ENCODE measurements at places on chromosomes 6 and 20. TPM values are rescaled to one million over a fixed set of nuclear protein-coding genes. Genes with fewer than 3 reads are reported as not detected.

LY86 gene
- total RNA-seq, result 20.2 TPM

BPIFB2 gene
- 0.21 TPM for total RNA-seq

CST1 gene
- total RNA-seq, result not detected

RPL7L1 gene
- 64.5 TPM for total RNA-seq

ADTRP gene
- 42.5 TPM for total RNA-seq

CMTR1 gene
- total RNA-seq, result 42.9 TPM

TFAP2D gene
- not detected for total RNA-seq

CCN5 gene
- total RNA-seq, result 42.3 TPM

VARS1 gene
- total RNA-seq, result 44.1 TPM

MOXD1 gene
- total RNA-seq, result 13.4 TPM

JPH2 gene
- 4.6 TPM for total RNA-seq

DNA sequence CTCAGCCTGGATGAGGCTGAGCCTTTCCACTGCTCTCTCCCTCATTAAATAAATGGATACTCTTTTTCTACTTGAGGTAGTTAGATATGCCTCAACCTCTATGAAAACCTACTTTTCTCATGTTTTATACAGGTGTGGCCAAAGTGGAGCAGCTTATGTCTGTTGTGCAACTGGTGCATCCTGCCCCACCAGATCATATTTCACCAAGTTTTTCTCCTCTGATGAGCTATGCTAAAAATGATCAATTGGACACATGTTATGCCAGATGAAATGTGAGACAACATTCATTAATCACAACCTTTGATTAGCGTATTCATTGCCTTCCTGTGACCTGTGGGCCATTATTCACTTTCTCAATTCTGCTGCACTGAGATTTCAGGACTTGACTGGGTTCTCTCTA, 106.9 kb upstream of the NEDD9 start:
- no peaks in the 10 kb centered on the region for H3K27me3 ChIP-seq
- no peak overlapping the region for H3K27ac ChIP-seq
- no peaks in the 10 kb centered on the region for H3K4me1 ChIP-seq
- H3K4me3 ChIP-seq, result no peak overlapping the region

DNA sequence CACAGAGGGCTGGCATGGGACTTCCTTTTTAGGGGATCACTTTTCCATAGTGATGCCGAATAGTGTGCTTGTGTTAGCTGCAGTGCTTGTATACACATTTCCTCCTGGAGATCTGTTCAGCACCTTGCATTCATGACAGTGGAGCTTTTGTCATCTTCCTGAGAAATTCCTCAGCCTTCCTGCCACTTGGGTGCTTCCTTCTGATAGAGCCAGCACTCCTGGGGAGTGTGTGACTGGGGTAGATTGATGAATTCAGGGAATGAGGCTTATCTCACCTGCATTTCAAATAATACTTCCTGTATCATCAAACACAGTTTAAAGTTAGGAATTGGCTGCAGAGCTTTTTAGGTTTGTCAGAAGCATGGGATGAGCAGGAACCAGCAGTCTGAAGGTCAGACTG, 48.8 kb upstream of the SCGN start:
- no peaks in the 10 kb centered on the region for H3K27me3 ChIP-seq
- no peak overlapping the region for H3K4me3 ChIP-seq
- H3K36me3 ChIP-seq, result peaks cover 15% of the 10 kb centered on the region
- no peak for DNase-seq
- no peak overlapping the region for H3K27ac ChIP-seq

DNA sequence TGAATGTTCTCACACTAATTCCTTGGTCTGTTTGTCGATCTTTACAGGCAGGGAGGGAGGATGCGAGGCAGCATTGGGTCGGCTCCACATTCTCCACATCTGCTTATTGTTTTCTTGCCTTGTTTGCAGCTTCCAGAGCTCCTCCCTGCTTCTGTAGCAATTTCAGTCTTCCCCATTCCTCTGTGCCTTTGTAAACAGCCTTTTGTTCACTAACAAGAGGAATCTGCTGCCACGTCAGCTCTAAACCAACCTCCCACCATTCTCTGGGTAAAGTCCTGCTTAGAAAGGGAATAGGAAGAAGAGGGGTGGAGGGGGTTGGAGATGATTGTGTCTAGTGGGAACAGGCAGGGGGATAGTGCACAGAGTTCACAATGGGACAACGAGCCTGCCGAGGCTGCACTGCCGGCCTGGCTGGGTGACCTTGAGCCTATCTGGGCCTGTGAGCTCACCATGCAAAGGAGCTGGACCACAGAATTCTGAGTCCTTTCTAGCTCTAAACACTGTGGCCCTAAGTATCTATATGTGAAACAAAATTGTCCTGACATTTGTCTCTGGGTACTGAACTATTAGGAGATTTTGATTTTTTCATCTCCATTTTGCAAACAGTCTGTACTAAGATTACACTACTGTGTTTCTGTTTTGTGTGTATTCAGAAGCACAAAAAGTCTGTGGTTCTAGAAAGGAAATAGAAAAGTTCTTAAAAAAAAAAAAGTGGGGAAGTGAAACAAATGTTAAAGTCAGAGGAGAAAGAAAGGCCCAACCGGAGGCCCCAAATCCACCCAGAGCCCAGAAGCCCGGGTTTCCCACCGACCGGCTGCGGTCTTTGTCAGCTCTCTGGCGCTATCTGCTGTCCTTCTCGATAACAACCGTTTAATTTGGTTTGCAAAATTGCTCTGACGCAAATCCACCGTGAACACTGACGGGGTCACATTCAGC, 1.4 kb upstream of the PRND start:
- DNase-seq, result peak; percentile 82
- H3K36me3 ChIP-seq, result no peaks in the 10 kb centered on the region
- peak overlapping the region; percentile 75 for H3K27ac ChIP-seq
- no peak overlapping the region for H3K4me3 ChIP-seq

GRCh38 chr6:7258231-7258763, 54.7 kb downstream of the SSR1 start:
- H3K4me1 ChIP-seq, result peaks cover 38% of the 10 kb centered on the region
- no peaks in the 10 kb centered on the region for H3K36me3 ChIP-seq
- DNase-seq, result no peak
- no peaks in the 10 kb centered on the region for H3K27me3 ChIP-seq
- no peak overlapping the region for H3K4me3 ChIP-seq
- no peak overlapping the region for H3K27ac ChIP-seq

DNA sequence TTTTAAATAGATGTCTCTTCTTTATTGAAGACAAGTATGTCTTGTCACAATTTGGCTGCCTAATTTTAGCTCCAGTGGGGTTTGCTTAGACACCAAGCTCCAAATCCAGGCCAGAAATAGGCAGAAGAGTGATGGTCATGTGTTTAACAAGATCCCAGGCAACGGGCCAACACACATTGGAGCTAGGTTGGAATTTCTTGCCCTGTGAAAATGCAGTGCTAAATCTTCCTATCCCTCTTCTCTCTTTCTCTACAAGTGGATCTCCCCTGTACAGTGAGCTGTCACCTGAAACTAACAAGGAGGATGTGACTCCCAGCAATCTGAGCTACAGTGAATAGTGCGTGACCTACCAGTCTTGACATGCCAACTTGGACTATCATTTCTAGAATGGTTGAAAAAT, 65.3 kb upstream of the VGLL2 start:
- no peak overlapping the region for H3K4me3 ChIP-seq
- no peak for DNase-seq
- H3K27me3 ChIP-seq, result no peaks in the 10 kb centered on the region
- H3K36me3 ChIP-seq, result no peaks in the 10 kb centered on the region

- H3K4me3 ChIP-seq, result no peak overlapping the region
- peaks cover 60% of the 10 kb centered on the region for H3K4me1 ChIP-seq
- peaks cover 4% of the 10 kb centered on the region for H3K36me3 ChIP-seq
- H3K27ac ChIP-seq, result no peak overlapping the region
Measured at GRCh38 chr6:2966347-2966746, 5.0 kb downstream of the SERPINB6 start.

DNA sequence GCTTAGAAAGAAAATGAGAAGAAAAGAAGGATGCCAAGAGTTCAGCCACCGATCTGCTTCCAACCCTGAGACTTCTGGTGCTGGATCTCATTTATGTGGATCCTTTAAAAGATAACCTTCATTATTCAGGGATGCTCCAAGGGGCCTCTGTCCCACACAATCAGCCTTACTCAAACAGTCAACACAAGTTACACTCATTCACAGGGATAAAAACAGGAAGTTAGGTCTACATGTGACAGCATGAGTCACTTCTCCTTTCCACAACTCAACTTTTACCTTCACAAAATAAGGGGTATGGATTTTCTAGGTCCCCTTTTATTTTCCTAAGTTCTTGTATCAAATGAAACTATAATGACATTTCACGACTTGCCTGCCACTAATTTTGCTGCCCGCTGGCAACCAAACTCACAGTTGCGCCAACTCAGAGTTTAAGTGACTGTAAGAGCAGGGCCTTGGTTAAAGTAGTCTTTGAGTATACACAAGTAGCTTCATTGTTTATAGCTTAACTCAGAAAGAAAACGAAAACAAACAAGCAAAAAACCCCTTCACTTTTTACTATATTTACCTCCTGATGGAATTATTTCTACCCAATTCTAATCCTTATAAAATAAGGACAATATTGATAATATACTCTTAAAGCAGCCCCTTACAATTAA, 278.8 kb upstream of the RUNX2 start:
- DNase-seq, result no peak
- H3K4me1 ChIP-seq, result no peaks in the 10 kb centered on the region
- H3K4me3 ChIP-seq, result no peak overlapping the region
- no peak overlapping the region for H3K27ac ChIP-seq

DNA sequence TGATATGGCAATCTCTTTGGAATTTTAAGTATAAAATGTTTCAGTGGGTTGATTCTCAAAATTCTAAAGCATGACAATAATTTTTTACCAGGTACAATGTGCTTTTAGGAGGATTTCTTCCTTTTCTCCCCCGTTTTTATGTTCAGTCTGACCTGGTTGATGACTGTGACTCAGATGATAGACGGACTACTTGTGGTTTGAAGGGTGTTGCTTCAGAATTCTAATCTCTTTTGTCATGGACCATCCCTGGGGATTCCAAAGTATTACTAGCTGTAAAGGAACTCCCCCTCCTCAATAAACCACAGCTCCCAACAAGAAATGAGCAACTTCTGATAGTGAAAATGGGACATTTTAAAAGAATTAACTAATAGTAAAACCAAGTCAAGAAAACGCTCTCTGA, 34.9 kb upstream of the TNFAIP3 start:
- H3K27ac ChIP-seq, result no peak overlapping the region
- H3K4me1 ChIP-seq, result no peaks in the 10 kb centered on the region
- H3K27me3 ChIP-seq, result no peaks in the 10 kb centered on the region
- no peaks in the 10 kb centered on the region for H3K36me3 ChIP-seq

DNA sequence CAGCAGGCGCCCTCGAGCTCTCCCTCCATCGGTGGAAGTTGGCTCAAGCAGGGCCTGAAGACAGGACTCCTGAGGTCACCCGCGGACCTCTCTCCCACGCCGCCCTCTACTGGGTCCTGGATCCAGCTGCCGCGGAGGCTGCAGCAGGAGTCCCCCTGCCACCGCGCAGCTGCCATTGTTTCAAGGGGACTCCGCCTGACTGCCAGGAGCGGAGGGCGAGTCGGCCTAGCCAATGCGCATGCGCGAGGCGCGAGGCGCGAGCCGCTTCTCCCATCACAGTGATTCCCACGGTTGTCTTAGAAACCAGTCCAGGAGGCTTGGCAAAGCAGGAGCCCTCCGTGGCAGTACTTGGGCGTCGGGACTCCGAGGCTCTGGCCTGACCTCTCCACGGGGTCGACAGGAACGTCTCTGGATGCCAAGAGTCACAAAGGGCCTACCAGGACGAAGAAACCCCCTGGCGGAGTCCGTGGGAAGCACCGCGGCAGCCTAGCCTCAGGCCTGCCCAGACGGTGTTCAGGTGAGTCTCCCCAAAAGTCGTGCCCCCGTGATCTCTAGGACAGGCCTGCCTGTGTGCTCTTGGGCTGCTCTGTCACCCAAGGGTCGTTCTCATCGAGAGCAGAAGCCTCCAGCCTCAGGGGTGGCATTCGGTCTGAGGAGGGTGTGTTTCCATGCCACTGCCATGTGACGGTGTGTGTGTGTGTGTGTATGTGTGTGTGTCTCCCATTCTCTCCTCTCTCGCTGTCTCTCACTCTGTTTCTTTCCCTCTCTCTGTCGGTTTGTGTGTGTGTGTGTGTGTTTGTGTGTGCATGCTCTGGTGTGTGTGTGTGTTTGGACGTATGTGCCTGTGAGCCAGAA, 290.6 kb upstream of the ZNF337 start:
- H3K4me1 ChIP-seq, result no peaks in the 10 kb centered on the region
- peak overlapping the region; percentile 50 for H3K4me3 ChIP-seq
- no peak overlapping the region for H3K27ac ChIP-seq
- peak; percentile 53 for DNase-seq

GRCh38 chr6:137099689-137100403, 55.1 kb upstream of the IL20RA start:
- H3K27ac ChIP-seq, result no peak overlapping the region
- no peak overlapping the region for H3K4me3 ChIP-seq
- H3K27me3 ChIP-seq, result no peaks in the 10 kb centered on the region
- no peaks in the 10 kb centered on the region for H3K36me3 ChIP-seq
- DNase-seq, result no peak
- peaks cover 10% of the 10 kb centered on the region for H3K4me1 ChIP-seq

GRCh38 chr20:24851346-24852019, 97.6 kb upstream of the CST7 start:
- no peaks in the 10 kb centered on the region for H3K36me3 ChIP-seq
- no peaks in the 10 kb centered on the region for H3K4me1 ChIP-seq
- H3K4me3 ChIP-seq, result no peak overlapping the region
- H3K27me3 ChIP-seq, result peaks cover 3% of the 10 kb centered on the region
- H3K27ac ChIP-seq, result no peak overlapping the region

- no peak for DNase-seq
- H3K36me3 ChIP-seq, result no peaks in the 10 kb centered on the region
- H3K27ac ChIP-seq, result peak overlapping the region; percentile 14
- peaks cover 4% of the 10 kb centered on the region for H3K27me3 ChIP-seq
- peaks cover 14% of the 10 kb centered on the region for H3K4me1 ChIP-seq
Measured at GRCh38 chr6:36350082-36350481, 13.4 kb upstream of the BNIP5 start.

Data from lower lobe of right lung (tissue), 2 donors.